ENCODE measurements at places on chromosomes 6 and 20.

DNA sequence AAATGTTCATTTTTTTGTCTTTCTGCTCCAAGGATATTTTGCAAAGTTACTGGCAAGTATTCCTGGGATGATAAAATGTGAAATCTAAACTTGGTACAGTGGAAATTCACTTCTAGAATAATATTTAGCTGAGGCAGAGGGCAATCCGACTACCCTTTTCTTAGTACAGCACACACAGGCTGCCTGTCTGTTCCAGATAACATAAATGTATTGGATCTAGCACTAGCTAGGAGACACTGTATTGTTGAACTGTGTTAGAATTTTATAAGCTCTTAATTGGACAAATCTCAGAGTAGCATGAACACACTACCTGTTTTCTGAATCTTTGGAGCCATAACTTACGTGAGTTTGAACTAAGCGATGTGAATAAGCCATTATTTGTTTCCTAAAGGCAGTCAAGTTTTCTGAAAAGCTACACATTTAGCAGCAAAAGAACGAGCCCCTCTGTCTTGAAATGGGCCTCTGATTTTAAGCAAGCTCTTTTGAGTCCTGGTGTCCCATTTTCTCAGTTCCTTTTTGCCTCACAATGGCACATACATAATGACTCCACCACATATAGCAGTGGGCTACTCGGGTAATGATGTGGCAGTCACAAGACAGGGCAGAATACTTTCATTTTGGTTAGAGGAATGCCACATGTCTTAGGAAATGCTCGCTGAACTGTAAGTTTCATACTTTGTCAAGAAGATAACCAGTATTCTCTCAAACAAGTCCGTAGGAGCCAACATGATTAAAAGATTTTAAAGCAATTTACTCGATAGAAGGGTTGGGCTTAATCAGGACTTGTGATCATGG lies 116.5 kb upstream of the ESR1 start:
- no peak for DNase-seq

DNA sequence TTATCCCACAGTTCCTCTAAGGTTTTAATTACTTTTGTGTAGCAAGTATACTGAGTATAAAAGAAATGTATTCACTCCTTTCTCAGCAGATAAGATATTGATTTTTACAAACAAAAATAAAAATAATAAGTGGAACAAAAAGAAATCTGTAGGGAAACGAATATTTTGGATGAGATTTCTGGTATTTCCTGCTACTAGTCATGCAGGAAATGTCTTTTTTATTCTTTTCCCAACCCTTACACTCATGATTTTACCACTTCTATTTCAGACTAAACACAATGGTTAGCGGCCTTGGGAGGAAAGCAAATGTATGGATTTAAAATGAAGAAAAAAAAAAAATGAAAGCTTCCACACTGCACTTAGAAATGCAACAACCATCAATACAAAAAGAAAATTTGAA lies 580.5 kb upstream of the MARCKS start:
- no peak for DNase-seq

- no peak for DNase-seq
Observed at GRCh38 chr20:32125506-32125905, 16.0 kb downstream of the TM9SF4 start.

DNA sequence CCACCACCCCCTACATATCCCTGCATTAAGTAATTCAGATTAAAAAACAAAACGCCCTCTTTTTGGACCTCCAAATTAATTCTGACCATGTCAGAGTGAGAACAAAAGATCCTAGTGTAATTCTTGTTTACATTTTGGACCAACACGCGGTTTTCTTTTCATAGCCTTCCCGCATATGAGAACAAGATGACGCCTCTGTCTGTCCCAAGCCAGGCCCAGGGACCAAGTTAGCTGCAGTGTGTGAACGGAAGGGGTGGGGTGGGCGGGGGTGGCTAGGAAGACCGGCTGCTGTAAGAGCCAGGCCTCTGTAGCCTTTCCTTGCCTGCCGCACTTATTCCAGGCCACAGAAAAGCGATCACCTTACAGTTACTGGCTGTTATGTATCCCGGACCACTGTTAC lies 68.0 kb downstream of the PLCG1 start:
- DNase-seq, result no peak

DNA sequence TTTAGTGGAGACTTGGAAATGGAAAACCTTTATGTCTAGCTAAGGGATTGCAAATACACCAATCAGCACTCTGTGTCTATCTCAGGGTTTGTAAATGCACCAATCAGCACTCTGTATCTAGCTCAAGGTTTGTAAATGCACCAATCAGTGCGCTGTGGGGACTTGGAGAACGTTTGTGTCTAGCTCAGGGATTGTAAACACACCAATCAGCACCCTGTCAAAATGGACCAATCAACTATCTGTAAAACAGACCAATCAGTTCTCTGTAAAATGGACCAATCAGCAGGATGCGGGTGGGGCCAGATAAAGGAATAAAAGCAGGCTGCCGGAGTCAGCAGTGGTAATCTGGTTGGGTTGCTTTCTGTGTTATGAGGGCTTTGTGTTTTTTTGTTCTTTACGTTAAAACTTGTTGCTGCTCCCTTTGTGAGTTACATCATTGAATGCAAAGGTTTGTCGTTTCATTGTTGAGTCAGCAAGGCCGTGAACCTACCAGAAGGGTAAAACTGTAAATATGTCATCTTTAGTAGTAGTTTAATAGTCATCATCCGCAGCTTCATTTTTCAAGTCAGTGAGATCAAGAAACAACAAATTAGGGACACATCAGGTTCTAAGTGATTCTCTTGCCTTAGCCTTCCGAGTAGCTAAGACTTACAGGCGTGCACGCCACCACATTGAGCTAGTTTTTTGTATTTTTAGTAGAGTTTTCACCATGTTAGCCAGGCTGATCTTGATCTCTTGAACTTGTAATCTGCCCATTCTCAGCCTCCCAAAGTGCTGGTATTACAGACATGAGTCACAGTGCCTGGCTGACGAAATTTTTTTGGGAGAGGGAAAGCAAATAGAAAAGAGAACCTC lies 22.7 kb upstream of the NUP153 start:
- DNase-seq, result no peak

DNA sequence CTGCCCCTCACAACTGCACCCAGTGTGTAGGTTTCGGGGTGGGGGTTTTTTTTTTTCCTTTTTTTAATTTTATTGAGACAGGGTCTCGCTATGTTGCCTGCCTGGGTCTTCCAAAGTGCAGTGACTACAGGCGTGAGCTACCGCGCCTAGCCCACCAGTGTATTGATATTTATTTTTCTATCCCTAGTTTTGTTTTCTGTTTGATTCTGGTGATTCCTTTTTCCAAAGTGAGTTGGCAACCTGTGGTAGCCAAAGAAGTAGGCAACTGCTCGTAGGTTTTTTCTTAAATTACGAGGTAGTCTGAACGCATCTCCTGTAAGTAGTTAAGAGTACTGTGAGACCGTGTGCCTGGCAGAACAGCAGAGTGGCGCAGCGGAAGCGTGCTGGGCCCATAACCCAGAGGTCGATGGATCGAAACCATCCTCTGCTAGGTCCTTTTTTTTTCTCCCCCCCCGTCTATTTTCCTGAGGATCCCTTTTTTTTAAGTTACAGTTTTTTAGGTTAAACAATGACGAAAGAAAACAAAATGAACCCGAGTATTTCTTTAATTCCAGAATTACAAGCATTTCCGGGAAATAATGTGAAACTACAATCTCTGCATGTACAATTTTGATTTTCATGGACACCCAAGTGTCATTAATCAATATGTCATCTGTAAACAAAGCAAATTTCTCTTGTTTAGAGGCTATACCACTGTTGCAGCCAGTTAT lies 78.7 kb upstream of the BTN3A2 start:
- peak; percentile 87 for DNase-seq

- no peak for DNase-seq
Observed at GRCh38 chr6:110017306-110017705, 39.2 kb downstream of the GPR6 start.

GRCh38 chr6:42158011-42158410 lies 15.2 kb upstream of the GUCA1A start:
- no peak for DNase-seq

DNA sequence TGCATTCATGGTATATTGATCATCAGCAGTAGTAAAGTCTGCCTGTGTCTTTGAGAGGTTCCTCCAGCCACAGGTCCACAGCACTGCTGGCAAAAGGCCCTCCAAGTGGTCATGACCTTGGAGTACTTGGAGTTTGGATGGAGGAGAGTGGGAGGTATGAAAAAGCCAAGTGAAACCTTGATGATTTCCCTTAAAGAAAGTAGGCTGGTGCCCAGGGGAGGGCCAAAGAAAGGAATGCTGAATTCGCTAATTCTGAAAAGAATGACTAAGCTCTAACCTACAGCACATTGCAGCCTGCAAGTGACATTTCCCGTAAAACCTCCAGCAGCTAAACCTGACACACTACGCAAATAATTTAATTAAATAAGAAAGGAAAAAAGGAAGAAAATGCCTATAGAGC lies 223.4 kb upstream of the TAB2 start:
- DNase-seq, result no peak

- DNase-seq, result no peak
Observed at GRCh38 chr20:33162753-33163152, 5.2 kb upstream of the BPIFA2 start.

- DNase-seq, result no peak
Observed at GRCh38 chr20:13220904-13221297, at the start of gene ISM1. Gene ISM1 (plus strand): TSS chr20:13221274. CDS start chr20:13221777, 503 bp downstream.

DNA sequence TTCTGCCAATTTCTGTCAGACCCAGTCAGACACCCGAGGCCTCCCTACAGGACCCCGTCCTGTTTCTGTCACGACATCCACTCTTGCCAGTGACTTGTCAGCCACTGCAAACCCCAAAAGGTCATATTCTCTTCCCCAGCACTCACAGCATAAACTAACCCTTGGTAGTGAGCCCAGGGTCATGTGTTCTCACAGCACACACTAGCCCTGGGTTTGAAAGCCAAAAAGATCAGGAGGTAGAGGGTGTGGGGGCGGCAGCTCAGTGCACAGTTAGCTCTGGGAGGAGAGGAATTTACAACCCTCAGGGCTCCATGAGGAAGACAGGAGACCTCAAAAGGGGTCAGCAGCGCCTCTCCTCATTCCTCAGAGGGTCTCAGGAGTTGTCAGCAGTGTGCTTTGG lies 9.9 kb upstream of the SNX9 start:
- no peak for DNase-seq

GRCh38 chr20:14859627-14860026 lies 522.2 kb upstream of the FLRT3 start:
- no peak for DNase-seq

GRCh38 chr6:136114661-136115060 lies 135.4 kb downstream of the MTFR2 start:
- DNase-seq, result peak; percentile 94

DNA sequence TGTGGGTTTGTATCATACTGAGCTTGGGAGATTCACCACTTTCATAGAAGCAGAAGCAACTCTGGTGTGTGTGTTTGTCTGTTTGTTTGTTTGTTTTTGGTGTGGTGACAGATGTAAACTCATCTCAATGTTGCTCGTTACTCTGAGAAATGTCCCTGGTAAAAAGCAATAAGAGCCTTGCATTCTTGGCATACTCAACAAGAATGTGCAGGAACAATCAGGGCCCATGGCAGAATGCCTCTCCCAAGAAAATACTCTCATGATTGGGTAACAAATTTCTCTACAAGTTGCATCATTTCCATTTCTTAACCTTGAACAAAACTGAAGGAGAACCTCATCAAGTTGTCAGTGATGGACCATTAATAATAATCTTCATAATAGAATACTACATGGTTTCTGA lies 43.0 kb upstream of the PKHD1 start:
- DNase-seq, result no peak

DNA sequence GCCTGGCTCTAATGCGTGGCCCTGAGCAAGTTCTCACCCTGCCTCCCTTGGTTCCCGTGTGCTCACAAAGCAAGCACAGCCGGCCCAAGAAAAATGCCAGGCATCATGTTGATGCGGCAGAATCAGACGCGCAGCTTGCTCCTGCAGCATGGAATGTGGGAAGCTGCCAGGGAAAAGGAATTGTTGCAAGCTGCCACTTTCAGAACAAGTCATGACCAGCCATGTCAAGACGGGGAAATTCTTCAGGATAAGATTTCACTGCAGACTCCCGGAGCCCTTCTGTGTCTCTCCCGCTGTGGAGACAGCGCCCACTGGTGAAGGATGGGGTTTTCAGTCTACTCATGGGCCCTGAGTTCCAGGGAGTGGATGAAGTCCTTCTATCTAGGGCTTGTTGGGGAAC lies 4.6 kb downstream of the DACT2 start:
- no peak for DNase-seq

DNA sequence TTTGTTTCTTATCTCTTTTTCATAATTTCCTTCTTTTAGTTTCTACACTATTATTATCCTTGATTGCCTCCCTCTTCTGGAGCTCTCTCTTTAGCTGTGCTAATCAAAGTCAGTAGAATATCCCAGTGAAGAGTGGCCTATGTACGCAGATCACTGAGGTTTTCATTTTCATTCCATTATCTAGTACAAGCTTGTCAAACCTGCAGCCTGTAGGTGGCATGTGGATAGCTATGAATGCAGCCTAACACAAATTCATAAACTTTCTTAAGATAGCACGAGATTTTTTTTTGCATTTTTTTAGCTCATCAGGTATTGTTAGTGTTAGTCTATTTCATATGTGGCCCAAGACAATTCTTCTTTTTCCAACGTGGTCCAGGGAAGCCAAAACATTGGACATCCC lies 825.7 kb upstream of the MAP3K7 start:
- DNase-seq, result no peak

- peak; percentile 88 for DNase-seq
Observed at GRCh38 chr6:158868890-158869825, 50.0 kb upstream of the EZR start.

DNA sequence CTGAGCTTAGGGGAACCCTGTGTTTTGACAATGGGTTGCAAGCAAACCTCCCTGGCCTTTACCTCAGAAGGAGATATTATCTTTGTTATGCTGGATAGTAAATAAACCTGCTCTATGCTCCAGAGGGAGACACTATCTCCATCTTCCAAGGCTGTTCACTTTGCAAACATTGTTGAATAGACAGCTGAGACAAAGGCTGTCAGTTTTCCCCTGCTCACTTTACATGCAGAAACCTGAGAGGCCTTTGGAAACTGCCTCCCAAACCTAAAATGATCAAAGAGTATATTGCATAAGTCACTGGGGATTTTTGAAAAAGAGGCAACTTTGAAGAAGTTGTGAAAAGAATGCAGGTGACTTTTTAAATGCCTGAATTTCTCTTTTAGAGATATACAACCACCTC lies 61.6 kb downstream of the MRAP2 start:
- DNase-seq, result no peak

- DNase-seq, result peak; percentile 29
Observed at GRCh38 chr6:111871725-111872400, 1.4 kb downstream of the FYN start.

- peak; percentile 55 for DNase-seq
Observed at GRCh38 chr6:52641388-52641787, 29.5 kb upstream of the TMEM14A start.

DNA sequence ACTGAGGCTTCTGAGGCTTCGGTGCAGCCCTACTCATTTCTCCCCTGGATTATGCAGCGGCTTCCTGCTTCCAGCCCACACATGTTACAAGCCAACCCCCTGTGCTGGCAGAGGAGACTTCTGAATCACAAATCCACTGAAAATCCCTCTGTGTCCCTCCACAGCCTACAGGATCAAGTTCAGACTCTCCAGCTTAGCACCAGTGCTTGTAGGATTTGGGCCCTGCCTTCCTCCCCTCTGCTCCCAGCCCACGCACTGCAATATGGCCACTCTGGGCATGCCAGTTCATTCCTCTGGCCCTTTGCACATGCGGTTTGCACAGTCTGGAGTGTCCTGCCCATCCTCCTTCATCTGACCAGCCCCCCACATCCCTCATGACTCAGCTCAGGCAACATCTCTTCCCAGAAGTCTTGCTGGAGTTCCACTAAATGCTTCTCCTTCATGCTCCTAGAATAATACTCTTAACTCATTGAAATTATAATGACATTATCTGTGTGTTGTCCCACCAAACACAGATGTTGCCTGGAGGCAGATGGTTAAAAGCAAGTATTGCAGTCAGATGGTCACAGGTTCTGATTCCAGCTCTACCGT lies 15.9 kb upstream of the MDGA1 start:
- DNase-seq, result no peak
